ENCODE measurements at places on chromosomes 5 and 9.

GRCh38 chr5:130104895-130105688, 200.8 kb downstream of the CHSY3 start:
- no peak for DNase-seq

DNA sequence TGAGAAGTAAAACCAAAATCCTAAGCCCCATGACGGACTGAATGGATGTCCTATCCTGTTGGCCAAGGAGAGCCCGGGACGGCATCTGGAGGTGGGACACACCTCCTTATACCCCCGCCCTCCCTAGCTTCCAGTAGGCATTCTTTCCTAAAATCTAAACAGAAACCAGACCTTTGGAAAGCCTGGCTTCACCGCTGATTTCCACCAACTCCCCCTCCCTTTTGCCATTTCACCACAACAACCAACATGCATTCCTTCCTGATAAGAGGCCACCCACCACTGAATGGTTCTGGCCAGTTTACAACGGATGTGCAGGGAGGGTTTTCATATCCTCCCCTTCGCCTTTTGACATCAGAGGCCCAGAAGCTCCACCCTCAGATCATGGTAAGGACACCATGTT, 9.2 kb upstream of the RARS1 start:
- DNase-seq, result no peak

- no peak for DNase-seq
Observed at GRCh38 chr5:82004511-82004910, 32.7 kb downstream of the ATG10 start.

DNA sequence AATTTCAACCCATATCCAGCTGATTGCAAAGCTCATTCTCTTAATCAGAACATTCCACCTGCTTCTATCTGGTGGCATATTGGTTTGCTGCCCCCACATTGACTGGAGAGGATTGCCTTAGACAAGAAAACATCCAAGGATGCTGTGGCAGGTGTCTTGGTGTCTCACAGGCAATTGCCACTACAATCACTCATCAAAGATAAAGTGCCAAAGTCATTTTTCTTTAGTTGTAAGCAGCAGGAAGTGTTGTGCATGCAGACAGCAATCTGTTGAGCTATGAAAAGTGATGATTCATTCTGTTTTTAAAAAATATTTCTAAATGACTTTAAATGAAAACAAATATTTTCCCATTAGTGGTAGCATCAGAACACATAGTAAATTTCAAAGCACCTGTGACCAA, 53.9 kb downstream of the CDH6 start:
- no peak for DNase-seq

DNA sequence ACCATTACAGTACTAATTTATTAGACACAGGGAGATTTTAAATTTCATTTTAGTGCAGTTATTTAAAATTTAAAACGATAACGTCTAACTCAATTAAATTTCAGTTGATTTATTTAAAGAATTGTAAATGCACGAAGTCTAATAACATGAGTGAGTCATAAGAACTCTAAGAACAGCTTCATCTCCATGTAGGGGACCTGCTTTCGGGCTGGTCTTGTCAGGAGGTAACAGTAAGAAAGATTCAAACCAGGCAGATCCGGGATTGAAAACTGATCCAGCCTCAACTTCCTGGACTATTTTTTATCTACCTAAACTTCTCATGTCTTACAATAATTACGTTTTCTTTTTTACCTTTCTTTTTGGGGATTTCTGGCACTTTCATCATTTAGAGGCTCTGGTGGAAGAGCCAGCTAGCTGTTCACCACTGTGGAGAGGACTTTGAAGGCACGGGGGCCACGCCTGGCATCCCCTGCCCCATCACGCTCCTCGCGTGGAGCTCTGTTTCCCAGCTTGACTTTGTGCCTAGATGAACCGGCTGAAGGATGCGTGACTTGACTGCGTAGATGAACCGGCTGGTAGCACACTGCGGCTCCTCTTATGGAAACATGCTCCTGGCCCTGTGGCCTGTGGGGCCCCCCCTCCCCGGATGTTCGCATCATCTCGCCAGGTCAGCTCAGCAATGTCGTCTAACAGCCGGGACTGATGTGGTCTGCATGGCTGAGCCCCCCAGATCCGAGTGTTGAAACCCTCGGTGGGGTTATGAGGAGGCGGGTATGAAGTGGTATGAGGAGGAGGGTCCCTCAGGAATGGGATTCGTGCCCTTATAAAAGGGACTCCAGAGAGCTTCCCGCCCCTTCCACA, 26.0 kb downstream of the NDUFS6 start:
- DNase-seq, result no peak

GRCh38 chr9:87771316-87772006, 45.5 kb downstream of the CTSL start:
- DNase-seq, result no peak

DNA sequence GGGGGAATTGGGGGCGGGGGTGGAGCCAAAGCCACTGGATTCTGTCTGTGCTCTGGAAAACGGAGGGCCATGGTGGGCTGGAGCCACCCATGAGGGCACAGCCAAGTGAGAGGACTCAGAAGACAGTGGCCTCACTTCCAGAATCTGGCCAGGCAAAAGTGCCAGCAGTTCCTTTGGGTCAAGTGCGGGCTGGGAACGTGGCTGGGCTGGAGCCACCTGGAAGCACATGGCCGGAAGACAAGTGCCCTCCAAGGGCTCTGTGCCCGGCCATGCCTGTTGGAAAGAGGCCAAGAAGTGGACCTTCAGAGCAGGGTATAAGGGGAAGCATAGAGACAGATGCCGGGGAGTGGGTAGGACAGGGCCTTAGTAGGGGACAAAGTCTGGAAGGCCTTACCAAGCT, 11.7 kb upstream of the SH3PXD2B start:
- no peak for DNase-seq

- DNase-seq, result no peak
Observed at GRCh38 chr9:113776194-113776593, 99.9 kb upstream of the ZNF618 start.

GRCh38 chr5:133932441-133933168, 35.8 kb downstream of the C5orf15 start:
- no peak for DNase-seq

DNA sequence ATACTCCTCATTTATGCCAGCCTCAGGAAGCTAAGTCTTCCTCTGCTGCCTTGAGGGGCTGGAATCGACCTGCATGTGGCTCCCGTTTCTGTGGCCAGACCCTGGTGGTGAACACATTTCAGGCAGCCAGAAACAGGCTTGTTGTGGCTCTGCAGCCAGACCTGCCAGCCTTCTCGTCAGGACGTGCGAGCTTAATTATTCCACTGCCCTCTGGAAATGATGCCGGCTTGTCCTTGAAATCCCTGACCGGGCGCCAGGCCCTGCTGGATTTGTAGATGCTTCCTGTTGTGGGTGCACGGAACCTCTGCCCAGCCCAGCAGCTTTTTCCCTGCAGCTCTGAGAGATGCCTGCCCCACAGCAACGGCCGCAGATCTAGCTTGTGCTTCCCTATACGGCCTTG, 41.6 kb downstream of the PDZD2 start:
- DNase-seq, result no peak

- no peak for DNase-seq
Observed at GRCh38 chr5:102886586-102886985, 131.5 kb downstream of the PAM start.

- DNase-seq, result no peak
Observed at GRCh38 chr5:140165101-140165922, 9.7 kb upstream of the CYSTM1 start.

GRCh38 chr5:14996997-14997396, 125.4 kb upstream of the ANKH start:
- DNase-seq, result no peak

DNA sequence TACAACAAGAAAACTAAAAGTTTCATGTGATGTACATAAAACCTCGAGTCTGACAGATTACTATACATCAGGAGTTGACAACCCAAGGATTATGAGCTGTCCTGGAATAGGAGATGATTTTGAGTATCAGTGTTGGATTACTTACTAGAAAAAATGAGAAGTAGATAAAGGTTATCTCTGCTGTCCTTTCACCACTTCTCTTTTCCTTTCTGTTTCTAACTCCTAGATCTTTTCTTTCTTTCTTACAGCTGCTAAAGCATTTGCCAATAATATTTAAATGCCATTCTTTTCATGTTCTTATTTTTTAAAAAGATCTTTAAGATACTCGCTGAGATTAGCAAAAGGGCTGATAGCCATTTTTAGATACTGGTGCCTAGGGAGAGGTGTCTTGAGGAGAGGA, 14.8 kb downstream of the RBM27 start:
- no peak for DNase-seq

DNA sequence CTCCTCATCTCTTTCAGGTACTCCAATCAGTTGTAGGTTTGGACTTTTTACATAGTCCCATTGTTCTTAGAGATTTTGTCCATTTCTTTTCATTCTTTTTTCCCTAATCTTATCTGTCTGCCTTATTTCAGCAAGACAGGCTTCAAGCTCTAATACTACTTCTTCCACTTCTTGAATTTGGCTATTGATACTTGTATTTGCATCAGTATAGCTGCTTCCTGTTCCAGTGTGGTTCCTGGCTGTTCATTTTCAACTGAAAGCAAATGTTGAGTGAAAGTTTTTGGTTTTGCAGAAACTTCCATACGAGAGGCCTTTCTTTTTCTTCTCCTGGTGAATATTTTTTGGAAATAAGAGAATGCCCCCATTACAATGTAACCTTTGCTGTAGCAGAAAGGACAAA, 12.0 kb upstream of the IFNA1 start:
- DNase-seq, result no peak

DNA sequence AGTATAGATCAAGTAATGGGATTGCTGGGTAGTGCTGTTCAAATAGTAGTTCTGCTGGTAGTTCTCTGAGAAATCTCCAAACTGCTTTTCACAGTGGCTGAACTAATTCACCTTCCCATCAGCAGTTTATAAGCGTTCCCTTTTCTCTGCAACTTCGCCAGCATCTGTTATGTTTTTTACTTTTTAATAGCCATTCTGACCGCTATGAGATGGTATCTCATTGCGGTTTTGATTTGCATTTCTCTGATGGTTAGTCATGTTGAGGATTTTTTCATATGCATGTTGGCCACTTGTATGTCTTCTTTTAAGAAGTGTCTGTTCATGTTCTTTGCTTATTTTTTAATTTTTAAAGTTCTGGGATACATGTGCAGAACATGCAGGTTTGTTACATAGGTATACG, 279.2 kb upstream of the NREP start:
- DNase-seq, result no peak

DNA sequence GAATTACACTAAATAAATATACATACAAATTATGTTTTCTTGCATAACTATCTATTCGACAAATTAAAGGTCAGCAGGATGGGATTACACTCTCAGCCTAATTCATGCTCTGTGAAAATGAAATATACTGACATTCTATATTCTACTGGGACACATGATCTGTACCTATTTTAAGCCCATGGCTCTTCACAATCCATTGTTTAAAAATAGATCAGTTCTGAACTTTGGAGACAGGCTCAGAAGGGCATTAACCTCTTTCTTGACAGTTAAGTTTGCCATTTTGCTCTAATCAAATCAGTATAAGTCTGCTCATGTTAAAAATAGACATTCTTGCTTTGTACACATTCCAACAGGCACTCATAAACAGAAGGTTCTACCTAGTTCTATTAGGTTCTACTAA, 361.2 kb downstream of the HCN1 start:
- no peak for DNase-seq
